ENCODE measurements at places on chromosomes 5 and 9. TPM values are rescaled to one million over a fixed set of nuclear protein-coding genes. Genes with fewer than 3 reads are reported as not detected.

The TRIM14 gene
- polyA plus RNA-seq = 43.0 TPM

The SOWAHA gene
- not detected for polyA plus RNA-seq

The COL5A1 gene
- polyA plus RNA-seq = not detected

The CTXN3 gene
- polyA plus RNA-seq = not detected

The FCN1 gene
- polyA plus RNA-seq = 9.5 TPM

The SOHLH1 gene
- not detected for polyA plus RNA-seq

The TMEM174 gene
- not detected for polyA plus RNA-seq

The C6 gene
- polyA plus RNA-seq = not detected

The ADRA1B gene
- polyA plus RNA-seq = not detected

The MVB12B gene
- polyA plus RNA-seq = 0.93 TPM

Measured in IgD-negative memory B cell (primary cell).